ENCODE measurements at places on chromosomes 6 and 20. TPM values are rescaled to one million over a fixed set of nuclear protein-coding genes. Genes with fewer than 3 reads are reported as not detected.

Gene CRIP3
- not detected for total RNA-seq

Gene LY6G6D
- total RNA-seq, result not detected

Gene MCHR2
- total RNA-seq, result not detected

Gene CDC25B
- 35.7 TPM for total RNA-seq

Gene TMEM200A
- 1.2 TPM for total RNA-seq

Gene GSTA2
- total RNA-seq, result 0.37 TPM

Gene CST4
- not detected for total RNA-seq

Gene ANKRD66
- total RNA-seq, result not detected

GRCh38 chr20:60054716-60055634 lies 96.8 kb downstream of the CDH26 start:
- no peak for DNase-seq

DNA sequence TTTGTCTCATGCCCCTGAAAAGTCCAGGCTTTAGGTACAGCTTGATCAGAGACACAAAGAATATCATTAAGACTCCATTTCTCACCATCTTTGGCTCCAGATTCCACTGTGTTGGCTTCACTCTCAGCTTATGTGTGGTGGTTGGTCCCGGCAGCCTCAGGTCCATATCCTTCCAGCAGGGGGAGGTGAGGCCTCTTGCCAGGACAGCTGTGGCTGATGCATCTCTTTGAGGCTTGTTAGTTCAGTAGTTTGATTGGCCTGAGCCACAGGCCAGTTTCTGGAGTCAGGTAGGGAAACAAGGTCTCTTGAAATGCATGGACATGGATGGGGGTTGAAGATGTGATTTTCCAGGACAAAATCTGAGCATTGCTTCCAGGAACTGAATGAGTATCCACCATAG lies 62.4 kb downstream of the JAG1 start:
- peak; percentile 30 for DNase-seq

- peak; percentile 82 for DNase-seq
These were observed 118.3 kb upstream of the ECI2 start for GRCh38 chr6:4253604-4254231.

- DNase-seq, result no peak
These were observed 123.2 kb downstream of the RFPL4B start for GRCh38 chr6:112470376-112470775.

DNA sequence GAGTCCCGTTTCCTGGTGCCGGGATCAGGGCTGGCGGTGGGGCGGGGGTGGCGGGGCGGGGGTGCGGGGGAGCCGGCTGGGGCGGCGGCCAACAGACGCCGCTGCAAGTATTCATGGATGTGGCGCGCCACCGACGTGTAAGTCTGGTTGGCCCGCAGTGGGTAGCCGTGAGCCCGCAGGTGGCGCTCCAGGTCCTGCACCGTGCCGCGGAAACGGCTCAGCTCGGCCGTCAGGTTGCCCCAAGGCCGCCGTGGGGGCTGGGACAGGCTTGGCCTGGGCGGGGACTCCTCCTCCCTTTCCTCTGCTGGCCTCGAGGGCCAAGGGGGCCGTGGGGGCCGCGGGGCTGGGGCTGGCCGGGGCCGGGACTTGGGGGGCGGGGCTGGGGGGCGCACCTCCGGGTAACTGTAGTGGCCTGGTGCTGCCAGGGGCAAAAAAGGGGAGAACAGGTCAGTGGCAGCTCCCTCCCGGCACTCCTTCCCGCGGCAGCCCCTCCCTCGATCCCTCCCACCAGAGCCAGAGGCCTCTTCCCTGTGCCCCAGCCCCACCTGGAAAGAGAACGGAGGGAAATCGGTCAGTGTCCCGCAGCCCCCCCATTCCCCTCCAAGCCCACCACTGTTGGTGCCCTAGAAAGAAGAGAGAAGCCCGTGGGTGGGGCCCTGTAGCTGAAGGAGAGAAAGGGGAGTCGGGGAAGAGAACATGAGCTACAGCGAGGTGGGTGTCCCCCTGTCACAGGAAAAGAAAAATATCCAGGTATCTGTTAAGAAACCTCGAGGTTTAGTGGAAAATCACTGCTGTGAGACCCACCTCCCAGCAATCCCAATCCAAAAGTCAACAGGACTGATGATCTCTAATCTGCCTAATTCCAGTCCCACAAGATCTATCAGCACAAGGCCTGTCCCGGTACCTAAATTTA lies 21.3 kb downstream of the TNXB start:
- no peak for DNase-seq

DNA sequence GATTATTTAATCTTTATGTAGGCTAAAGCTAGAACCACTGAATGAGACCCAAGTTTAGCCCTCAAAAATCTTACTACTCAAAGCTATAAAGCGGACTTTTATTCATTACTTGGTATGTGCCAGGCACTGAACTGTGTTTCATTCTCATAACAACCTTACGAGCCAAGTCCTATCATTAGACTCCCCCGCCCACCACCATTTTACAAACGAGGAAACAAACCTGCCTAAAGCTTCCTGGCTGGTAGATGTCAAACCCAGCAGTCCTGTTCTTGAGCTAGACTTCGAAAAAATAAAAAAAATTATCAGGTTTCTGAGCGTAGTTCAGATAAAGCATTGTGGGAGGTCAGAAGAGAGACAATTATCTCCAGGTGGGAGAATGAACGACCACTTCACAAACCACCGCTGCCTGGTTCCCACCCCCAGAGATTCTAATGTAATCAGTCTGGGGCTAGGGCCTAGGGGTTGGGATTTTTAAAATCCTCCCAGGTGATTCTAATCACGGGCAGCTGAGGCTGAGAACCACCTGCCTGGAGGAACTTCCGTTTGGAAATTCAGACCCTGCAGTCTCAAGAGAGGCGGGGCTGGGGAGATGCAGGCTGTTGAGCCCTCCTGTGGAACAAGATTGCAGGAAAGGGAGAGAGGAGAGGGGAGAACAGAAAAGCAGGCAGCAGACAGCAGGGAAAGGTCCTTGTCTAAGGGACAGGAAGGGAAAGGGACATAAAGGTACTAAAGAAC lies 8.6 kb downstream of the ADTRP start:
- DNase-seq, result peak; percentile 17

DNA sequence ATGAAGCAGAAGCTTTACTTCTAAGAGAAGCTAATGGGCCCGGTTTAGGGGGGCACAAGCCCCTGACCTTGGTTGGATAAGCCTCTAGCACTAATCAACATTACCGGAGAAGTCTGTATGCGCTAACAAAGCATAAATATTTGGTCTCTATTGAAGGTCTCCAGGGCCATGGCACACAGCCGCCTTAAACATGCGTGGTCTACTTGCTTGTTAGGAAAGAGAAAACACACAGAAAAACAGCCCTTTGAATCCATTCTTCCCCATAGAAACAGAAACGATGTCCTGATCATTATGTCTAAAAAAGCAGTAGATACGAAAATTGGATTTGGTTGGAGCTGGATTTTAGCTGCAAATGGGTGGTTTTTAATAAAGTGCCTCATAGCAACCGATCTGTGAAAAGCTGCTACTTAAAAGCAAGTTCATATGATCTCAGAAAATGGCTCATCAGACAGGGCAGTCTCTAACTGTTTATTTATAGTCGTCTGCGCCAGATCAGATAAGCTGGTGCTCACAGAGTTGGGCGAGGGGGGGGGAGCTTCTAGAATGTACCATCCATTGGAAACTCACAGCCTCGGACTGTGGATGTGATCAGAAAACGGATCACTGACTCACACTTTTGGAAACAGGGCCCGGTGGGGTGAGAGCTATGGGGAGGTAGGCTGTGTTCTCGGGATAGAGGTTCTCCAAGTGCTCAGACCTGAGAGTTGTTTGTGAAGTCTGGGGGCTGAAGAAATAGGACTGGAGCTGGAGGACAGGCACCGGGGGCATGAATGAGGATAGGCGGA lies 35.3 kb upstream of the APCDD1L start:
- peak; percentile 84 for DNase-seq

- no peak for DNase-seq
These were observed 10.0 kb downstream of the PXDC1 start for GRCh38 chr6:3741477-3741871.

GRCh38 chr20:31819083-31819784 lies at the start of gene MYLK2:
TSS of gene MYLK2 (plus strand) at chr20:31819356. CDS start at chr20:31819581, 225 bp downstream.
- DNase-seq, result no peak

- DNase-seq, result no peak
These were observed 2.0 kb downstream of the MUC21 start for GRCh38 chr6:30985490-30985889.

GRCh38 chr20:17460119-17460518 lies 71.1 kb downstream of the BFSP1 start:
- DNase-seq, result no peak

- no peak for DNase-seq
These were observed 1.9 kb downstream of the NCOA7 start for GRCh38 chr6:125792680-125793079.

GRCh38 chr6:149990661-149991471 lies 27.1 kb downstream of the ULBP1 start:
- DNase-seq, result no peak

GRCh38 chr20:29326376-29327070 lies 1930.9 kb upstream of the DEFB115 start:
- DNase-seq, result no peak

DNA sequence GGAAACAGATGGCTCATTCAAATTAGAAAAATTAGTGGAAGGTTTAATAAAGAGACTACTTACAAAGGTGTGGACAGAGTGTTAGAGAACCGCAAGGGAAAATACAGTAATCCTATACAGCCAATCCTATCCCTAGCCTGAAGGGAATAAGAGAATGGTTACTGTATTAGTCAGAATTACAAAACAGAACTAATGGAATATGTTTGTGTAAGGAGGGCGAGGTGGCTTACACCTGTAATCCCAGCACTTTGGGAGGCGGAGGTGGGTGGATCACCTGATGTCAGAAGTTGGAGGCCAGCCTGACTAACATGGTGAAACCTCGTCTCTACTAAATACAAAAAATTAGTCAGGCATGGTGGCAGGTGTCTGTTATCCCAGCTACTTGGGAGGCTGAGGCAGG lies 16.3 kb upstream of the TRPC4AP start:
- no peak for DNase-seq

DNA sequence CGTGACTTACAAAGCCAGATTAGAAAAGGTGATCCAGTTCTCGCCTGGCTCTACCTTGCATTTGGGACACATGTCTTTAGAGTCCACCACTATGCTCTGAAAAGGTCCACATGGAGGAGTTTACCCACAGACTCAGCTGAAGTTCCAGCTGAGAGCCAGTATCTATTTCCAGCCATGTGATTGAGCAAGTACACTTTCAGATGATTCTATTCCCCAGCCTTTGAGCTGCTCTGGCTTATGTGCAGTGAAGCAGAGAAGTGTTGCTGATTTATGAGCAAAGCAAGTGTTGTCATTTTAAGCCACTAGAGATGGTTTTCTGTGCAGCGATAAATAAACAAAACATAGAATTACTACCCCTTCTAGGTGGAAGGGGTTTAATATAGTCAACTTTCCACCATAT lies 520.8 kb upstream of the RNF217 start:
- DNase-seq, result no peak

DNA sequence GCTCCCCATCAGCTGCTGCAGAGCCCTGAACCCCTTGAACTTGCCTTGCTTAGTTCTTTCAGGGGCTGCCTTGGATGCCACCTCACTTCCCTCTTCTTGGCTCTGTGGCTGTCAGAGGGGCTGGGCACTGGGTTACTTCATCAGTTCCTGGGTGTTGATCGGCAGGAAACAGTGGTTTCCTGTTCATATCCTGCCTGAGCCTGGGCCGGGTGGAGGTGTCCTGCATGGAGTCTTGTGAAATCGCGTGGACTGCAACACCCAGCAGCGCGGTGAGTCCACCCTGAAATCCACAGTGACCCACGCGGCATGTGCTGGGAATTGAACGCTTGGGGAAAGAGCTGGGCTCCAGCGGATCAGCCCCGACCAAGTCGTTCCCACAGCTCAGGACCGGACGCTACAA lies 97.5 kb downstream of the CDH26 start:
- no peak for DNase-seq

DNA sequence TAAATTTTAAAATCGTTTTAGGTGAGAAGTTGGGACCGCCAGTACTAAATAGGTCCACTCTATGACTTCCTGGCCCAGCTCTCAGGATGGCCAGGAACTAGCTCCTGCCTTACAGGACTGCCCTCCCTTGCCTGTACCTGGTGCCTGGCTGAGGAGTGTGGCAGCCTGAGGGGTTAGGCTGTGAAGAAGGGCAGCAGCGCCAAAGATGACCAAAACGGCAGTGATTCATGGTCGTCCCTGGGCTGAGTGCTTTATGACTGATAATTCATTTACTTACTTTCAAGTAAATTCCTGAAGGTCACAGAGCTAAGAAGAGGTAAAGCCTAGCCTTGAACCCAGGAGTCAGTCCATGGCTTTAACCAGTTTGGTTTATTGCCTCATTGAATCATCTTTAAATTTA lies 22.1 kb downstream of the STK35 start:
- DNase-seq, result no peak

- DNase-seq, result no peak
These were observed 19.0 kb downstream of the TUBB2A start for GRCh38 chr6:3138341-3138740.

GRCh38 chr6:131199568-131200272 lies 64.5 kb downstream of the AKAP7 start:
- DNase-seq, result peak; percentile 67

DNA sequence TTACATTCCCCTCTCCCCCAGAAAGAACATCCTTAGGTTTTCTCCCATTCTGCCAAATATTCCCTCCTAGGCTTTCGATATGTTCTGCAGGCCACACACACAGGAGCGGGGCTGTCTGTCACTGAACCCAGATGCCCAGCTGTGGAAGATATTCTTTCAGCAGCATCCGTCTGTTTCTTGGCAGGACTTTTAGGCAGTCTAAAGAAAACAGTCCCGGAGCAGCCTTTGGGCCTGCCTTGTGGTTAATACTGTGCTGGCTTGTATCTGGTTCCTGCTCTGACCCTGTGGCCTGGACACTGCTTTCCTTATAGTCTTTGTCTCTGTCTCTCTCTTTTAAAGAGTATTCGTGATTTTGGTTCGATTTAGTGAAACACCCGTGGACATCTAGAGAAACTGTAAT lies 94.6 kb upstream of the SUPT3H start:
- no peak for DNase-seq

- DNase-seq, result no peak
These were observed 191.6 kb upstream of the SNX9 start for GRCh38 chr6:157631412-157631811.

- no peak for DNase-seq
These were observed 637 bp downstream of the ABHD12 start for GRCh38 chr20:25389858-25390537.
